ENCODE measurements at places on chromosomes 2 and 18. TPM values are rescaled to one million over a fixed set of nuclear protein-coding genes. Genes with fewer than 3 reads are reported as not detected.

DNA sequence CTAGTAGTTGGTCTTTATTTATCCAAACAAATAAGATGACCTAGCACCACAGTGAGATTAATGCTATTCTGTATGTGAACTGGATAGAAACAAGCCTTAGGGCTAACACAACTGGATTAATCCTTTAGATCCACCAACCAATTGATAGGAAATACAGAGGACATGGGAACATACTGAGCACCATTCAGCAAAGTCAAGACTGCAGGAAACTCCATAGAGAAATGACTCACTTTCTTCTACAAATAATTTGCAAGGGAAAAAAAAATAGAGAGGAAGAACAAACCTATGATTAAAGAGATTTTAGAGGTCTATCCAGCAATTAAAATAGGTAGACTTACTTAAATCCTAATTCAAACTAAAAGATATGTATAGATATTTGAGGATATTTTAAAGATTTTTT lies 23.9 kb downstream of the WDFY1 start:
- no peak for DNase-seq

Gene CRYGC
- not detected for total RNA-seq

Gene RMDN2
- total RNA-seq = 4.7 TPM

Gene ZAP70
- 1.5 TPM for total RNA-seq

Gene UGT1A4
- total RNA-seq = 0.36 TPM

DNA sequence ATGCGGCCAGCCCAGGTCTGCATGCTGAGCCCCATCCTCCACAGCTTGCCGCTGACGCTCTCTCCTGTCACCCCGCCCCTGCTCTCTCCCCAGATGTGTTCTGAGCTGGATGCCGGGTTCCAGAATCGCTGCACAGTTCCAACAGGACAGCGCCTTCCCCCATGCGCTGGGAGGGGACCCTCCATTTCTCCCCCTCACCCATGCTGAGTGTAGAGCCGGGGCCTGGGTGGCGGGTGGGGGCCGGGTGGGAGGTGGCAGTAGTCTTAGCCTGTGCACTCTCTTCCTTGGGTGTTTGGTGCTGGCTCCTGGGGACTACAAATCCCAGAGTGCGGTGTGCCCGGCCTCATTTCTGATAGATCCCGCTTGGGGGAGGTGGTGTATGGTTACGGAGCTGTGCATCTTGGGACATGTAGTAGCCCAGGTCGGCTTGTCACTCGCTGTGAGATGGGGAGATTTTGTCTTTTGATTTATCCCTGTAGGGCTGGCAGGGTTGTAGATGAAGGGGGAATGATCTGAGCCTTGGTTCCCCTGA lies 6.8 kb downstream of the DNAJB2 start:
- DNase-seq = peak; percentile 76

DNA sequence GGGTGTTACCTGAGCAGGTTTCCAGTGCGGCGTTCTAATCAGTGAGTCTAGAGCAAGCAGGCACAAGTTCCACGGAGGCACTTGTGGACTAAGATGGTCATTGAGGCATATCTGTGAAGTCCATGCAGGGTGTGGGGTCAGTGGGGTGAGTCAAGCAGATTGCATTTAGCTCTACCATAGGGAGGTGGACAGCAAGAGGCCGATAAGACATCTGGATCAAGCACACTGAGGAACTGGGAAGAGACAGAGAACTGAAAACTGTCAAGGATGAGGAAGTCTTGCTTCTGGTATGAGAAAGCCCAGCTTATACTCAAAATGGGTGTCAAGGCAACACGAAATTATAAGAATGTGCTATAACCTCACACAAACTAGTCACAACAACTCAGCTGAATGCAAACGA lies 61.2 kb upstream of the SLC39A10 start:
- no peak for DNase-seq

GRCh38 chr2:71897836-71898235 lies 249.8 kb downstream of the CYP26B1 start:
- DNase-seq = no peak

Gene TWIST2
- total RNA-seq = 22.3 TPM

- no peak for DNase-seq
These were observed 27.1 kb downstream of the ST3GAL5 start for GRCh38 chr2:85861650-85862049.

Gene VWA3B
- 0.56 TPM for total RNA-seq

DNA sequence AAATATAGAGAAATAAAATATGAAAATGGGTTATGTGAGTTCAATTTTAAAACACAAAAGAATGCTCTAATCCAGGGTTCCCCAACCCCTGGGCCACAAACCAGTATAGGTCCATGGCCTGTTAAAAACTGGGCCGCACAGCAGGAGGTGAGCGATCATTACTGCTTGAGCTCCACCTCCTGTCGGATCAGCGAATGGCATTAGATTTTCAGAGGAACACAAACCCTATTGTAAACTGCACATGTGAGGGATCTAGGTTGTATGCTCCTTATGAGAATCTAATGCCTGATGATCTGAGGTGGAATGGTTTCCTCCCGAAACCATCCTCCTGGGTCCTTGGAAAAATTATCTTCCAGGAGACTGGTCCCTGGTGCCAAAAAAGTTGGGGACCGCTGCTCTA lies 34.7 kb downstream of the TTR start:
- no peak for DNase-seq

- no peak for DNase-seq
These were observed 44.2 kb upstream of the SLC39A10 start for GRCh38 chr2:195612611-195613495.

GRCh38 chr2:50722776-50723175 lies 309.2 kb downstream of the NRXN1 start:
- no peak for DNase-seq

GRCh38 chr2:47344890-47345589 lies 57.9 kb upstream of the MSH2 start:
- peak; percentile 57 for DNase-seq

Gene OR6B2
- total RNA-seq = not detected

Gene TUBA3E
- total RNA-seq = not detected

Gene MYO1B
- 28.6 TPM for total RNA-seq

- DNase-seq = no peak
These were observed 130.8 kb downstream of the COMMD1 start for GRCh38 chr2:62036229-62036628.

GRCh38 chr18:23134780-23135549 lies at the start of gene CABLES1:
Gene CABLES1 (plus strand): TSS chr18:23135485. CDS start chr18:23135763, 278 bp downstream.
- DNase-seq = peak; percentile 62

DNA sequence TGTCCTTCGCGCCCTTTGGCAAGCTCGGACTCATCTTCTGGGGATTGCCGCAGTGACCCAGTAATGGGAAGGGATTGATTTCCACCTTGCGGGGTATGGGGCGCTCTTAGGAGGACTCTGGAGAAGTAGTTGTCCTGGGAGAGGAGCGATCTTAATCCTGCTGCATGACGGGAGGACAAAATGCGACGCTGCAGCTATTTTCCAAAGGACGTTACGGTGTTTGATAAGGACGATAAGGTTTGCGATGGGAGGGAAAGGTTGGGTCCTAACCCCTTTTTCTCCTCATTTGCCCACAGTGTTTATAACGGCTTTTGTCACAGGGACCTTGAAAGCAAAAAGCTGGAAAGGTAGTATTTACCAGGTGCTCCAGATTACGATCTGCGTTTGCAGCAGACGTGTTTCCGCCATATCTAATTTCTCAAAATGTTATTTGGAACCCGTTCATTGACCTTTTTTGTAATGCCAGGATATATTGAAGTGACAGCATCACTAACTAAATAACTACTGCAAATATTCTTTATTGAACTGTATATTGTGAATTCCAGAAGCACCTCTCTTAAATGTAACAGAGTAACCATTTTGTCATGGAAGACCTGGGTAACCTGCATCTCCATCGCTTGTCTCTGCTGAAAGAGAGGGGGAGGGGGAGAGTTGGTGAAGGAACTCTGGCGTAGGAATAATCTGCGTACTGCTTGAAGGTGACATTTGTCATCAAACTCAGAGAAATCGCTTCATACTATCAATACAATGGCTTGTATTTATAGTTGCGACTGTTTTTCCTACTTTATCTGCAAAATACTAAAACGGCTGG lies 590 bp downstream of the MDH1 start:
- DNase-seq = no peak

- no peak for DNase-seq
These were observed 117.5 kb downstream of the ATP9B start for GRCh38 chr18:79186649-79187048.

Gene FSIP2
- 0.76 TPM for total RNA-seq

DNA sequence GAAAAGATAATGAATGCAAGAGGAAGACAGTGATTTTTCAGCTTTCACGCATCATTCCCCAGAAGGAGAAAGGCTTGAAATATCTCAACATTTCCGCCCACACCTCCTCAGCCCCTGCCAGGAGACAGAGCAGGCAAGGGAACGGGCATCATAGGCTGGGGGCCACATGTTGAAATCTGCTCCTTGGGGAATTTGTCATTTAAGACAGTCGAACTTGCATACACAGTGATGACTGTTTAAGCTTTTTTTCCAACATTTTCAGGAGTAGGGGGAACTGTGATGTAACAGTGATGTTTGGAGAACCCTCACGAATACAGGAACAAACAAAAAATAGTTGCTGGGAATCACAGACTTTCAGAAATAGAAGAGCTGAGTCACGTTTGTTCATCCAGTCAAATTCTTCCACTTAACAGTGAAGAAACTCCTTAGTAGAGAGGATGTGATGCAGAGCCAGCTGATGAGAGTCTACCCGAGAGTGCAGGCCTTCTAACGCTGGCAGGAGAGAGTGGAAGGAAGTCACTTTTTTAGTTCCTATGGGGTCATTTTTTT lies 266.8 kb downstream of the ALPK2 start:
- peak; percentile 21 for DNase-seq

Gene SH3RF3
- total RNA-seq = 8.1 TPM

DNA sequence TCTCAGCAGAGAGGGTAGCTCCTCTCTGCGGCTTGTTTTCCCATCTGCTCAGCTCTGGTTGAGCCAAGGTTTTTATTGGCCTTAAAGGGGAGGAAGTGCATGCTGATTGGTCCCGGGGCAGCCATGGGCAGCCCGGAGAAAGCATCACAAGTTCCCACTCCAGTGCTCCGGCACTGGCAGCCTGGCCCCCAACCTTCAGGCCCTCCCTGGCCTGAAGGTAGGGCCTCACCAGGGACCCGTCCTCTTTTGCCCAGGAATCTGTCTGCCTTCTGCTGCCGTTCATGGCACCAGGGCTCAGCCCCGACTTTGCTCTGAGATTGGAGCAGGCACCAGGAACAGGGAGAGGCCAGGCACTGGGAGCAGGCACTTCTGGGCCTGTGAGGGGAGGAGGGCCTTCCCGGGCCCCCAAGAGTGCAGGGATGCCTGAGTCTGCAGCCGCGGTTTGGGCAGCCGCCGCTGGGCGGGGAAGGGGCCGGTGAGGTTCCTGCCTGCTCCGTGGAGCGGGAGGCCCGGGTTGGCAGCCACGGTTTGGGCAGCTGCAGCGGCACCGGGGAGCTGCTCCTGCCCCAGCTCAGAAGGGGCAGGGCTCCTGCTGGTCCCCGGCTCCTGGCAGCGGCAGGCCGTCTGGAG lies 17.5 kb upstream of the ILKAP start:
- no peak for DNase-seq

GRCh38 chr2:148971547-148971946 lies 67.0 kb upstream of the LYPD6B start:
- no peak for DNase-seq

Gene PARD3B
- total RNA-seq = 21.4 TPM

DNA sequence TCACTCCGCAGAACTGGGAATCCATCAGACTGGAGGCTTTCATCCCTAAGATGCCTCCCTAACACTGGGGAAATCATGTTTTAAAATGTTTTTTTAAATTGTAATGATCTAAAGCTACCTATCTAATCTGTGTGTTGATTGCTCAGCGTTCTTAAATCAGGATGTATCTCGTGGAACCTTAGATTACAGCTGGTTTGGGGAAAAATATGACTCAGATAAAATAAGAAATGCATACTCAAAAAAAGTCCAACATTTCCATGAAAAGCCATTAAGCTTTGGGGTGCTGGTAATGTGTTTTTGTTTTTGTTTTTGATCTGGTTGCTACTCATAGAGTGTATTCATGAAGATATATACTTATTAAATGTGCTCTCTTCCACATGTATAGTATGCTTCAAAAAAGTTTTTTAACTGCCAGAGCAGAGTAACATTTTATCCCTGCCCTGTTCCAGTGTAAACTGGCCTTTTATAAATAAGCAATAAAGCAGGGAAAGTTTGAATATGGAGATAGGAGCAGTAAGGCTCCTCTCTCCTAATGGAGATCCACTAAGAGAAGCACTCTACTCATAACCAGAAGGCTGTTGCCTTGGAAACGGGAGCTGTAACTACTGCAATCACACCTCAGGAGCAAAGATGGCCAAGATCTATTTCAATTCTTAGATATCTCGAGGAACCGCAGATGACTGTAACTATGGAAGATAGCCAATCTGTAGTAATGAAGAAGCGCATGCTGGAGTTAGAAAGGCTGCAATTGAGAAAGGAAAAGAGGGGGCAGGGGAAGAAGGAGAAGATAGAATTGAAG lies 41.6 kb downstream of the ANKRD44 start:
- no peak for DNase-seq

DNA sequence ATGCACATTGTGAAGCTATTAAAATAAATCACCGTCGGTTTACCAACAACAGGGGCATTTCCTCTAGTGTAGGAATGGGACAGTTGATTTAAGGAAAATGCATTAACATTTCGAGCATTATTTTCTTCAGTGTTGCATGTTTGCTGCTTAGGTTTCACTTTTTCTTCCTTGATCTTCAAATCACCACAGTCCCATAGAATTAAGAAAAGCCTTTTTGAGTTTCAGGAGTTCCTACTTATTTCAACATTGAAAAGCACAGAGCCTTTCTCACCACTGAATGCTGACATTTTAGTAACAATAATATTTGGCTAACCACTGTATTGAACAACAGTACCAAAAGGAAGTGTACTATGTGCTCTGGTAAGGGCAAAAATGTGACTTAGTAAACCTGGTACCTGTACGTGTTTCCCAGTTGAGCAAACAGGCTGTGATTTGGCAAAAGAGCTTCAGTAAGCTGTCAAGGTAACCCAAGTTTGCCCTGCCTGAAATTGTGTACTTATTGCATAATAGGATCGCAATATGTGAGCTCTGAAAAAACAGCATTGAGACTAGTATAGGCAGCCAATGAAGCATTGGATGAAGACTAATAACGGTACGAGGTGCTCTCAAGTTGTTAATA lies 2.2 kb downstream of the LRRTM4 start:
- no peak for DNase-seq

Gene TRIP12
- 134 TPM for total RNA-seq

DNA sequence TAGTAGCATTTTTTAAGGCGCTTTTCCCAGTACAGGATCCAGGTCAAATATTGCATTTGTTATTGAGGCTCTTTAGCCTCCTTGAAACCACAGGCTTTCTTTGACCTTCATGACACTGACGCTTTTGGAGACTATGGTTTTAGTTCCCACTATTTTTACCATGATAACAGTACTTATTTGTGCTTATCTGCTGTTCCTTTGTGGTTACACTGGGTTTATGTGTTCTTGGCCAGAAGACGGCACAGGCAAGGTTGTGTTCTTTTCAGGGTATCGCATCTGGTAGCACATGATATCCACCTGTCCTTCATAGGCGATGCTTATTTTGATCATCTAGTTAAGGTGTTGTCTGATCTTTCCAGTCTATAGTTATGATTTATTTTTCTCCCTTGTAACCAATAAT lies 16.8 kb upstream of the MBOAT2 start:
- no peak for DNase-seq

Gene MOGAT1
- total RNA-seq = not detected

- peak; percentile 77 for DNase-seq
These were observed 1.2 kb downstream of the GYPC start for GRCh38 chr2:126657148-126657635.
